ENCODE measurements at places on chromosomes 4 and X.

GRCh38 chr4:110751986-110752385 lies 129.1 kb upstream of the PITX2 start:
- no peak for DNase-seq

- DNase-seq = no peak
Observed at GRCh38 chr4:132269303-132269990, 879.6 kb upstream of the PCDH10 start.

GRCh38 chr4:145099653-145100052 lies 1.5 kb downstream of the ABCE1 start:
- no peak for DNase-seq

GRCh38 chrX:47643926-47644325 lies 6.4 kb downstream of the ELK1 start:
- DNase-seq = no peak

- DNase-seq = no peak
Observed at GRCh38 chr4:62028745-62029144, 828.6 kb downstream of the ADGRL3 start.

GRCh38 chr4:184649971-184650855 lies 675 bp downstream of the PRIMPOL start:
- DNase-seq = no peak

GRCh38 chr4:140609548-140610425 lies 41.0 kb upstream of the UCP1 start:
- DNase-seq = peak; percentile 31

GRCh38 chr4:183561905-183562304 lies 57.0 kb downstream of the ING2 start:
- no peak for DNase-seq

GRCh38 chr4:22077571-22077970 lies 129.0 kb upstream of the KCNIP4 start:
- no peak for DNase-seq

DNA sequence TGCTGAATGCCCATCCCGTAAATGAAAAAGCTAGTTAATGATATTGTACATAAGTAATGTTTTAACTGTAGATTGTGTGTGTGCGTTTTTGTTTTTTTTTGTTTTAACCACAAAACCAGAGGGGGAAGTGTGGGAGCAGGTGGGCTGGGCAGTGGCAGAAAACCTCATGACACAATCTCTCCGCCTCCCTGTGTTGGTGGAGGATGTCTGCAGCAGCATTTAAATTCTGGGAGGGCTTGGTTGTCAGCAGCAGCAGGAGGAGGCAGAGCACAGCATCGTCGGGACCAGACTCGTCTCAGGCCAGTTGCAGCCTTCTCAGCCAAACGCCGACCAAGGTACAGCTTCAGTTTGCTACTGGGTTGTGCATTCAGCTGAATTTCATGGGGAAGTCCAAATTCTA lies at the start of gene SPP1:
TSS of gene SPP1 (plus strand) at position 249 of the 400 bp plus-strand sequence. CDS start 1,182 bp downstream, outside the sequence.
- DNase-seq = no peak

DNA sequence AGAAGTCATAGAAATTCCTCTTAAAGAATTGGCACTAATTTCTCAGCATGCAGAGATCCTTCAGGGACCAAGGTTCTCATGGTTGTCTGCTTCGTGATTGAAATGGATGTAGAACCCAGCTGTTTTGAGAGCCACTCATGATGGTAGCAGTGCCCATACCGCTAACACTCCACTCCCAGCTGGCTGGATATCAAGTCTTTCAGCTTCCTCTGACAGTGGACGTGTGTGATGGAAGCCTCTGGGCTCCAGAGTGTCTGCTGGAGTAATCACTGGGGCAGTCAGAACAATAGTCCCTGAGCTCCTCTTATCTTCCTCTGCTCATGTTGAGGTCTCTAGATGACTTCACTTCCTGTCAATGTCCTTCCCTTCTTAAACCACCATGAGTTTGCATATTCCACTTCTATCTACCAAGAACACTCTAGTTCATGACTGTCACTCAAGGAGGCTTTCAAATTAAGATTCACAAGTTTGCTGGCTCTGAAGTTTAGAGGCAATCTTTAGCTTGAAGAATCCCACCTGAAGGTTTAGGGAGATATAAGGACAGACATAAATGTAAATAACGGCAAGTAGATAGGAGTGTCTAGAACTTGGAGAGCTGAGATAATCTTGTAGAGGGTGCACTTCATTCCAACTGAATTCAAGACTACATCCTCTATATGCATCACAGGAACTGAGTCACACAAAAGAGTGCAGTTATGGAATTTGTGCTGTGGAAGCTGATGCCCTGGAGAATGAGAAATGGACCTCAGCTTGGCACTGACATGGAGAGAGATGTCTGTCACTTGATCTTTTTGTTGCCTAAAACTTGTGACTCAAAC lies 64.5 kb upstream of the WDR1 start:
- no peak for DNase-seq

DNA sequence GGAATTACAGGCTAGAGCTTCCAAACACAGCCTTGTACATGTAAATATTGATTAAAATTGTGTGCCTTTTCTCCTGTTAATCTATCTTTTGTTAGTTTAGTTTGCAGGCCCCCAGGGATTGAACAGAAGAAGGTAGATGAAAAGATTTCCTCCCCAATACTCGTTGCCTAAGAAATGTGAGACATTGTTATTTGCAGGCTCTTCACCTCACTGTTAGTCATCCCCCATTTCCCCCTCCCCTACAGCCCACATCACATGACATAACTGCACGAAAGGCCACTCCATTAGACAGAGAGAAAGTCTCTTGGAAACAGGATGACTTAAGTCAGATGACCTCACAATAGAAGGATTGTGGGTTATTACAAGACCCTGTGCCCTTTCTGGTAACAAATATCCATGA lies 13.3 kb upstream of the MID1 start:
- DNase-seq = no peak

DNA sequence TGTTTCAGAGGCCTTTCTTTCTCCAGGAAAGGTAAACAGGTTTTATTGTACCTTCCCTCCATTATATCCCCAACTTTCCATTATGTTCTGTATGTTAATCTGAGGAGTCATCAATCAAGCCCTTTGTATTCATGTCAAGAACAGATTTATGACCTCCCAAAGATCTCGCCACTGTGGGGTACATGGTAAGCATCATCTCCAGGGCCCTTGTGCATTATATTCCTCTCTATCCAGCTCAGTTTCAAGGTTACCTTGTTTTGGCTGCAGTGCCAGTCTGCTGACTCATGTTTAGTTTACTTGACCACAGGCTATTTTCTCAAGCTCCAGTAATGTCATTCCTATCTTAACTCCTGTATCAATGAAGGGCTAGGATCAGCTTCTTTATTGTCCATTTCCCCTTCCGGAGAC lies 125.1 kb upstream of the FRMPD4 start:
- DNase-seq = no peak

DNA sequence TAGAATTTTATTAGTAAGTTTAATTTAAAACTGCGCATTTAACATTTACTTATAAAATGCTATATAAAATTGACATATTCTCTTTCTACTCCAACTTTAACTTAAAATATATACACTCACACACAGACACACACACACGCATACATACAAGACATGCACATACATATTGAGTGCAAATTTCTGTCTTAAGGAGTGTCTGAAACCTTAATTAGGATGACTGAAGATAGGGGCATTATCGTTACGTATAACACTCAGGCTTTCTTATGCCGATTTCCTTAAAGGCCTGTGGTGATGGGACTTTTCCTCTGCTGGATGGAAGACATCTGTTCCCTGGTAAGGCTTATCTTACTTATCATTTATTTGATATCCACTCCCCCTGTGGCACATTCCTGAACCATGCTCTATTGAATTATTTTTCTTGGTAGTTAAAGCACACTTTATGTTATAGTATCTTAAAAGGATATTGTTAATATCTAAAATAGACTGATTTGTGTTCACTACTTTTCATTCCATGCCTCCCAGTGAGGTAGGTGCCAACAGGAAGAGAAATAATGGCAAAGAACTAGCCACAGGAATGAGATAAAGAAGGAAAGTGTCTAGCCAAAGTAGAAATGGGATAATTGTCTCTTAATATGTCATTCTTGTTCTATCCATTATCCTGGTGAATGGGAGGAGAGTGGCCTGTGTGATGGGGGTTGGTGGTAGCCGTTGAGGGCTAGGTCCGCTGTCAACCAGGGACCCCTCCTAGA lies 92.9 kb upstream of the GPRIN3 start:
- no peak for DNase-seq

DNA sequence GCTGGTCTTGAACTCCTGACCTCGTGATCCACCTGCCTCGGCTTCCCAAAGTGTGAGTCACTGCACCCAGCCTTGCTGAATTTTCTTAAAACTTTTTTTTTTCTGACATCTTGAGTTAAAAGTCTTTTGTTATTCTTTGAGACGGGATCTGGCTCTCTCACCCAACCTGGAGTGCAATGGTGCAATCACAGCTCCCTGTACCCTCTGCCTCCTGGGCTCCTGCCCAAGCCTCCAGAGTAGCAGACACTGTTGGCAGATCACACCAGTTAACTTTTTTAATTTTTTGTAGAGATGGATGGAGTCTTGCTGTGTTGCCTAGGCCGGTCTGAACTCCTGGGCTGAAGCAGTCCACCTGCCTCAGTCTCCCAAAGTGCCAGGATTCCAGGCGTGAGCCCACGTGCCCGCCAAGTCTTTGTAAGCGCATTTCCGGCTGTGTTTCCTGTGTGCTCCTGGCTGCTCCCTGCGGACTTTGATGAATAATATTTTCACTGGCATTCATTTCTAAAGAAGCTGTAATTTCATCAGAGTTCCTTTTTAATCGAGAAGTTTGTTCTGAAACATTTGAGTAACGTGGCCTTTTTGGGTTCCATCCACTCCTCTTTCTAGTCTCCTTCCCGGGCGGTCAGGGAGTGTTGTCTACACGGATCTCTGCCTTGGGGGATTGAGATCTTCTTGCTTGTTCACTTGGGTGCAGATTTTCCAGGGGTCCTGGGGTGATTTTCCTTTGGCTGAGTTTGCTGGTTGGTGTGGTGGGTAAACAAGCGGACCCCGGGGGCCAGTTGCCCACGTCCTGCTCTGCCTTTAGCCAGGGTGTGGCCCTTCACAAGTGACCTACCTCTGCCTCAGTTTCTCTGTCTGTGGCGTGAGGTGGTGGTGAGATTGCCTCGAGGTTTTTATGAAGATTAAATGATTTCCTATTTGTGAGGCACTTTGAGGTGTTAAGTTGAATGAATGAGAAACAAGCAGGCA lies 44.4 kb downstream of the PCGF3 start:
- no peak for DNase-seq

- no peak for DNase-seq
Observed at GRCh38 chrX:39682778-39683177, 415.0 kb downstream of the BCOR start.

- DNase-seq = no peak
Observed at GRCh38 chr4:188396037-188396436, 256.8 kb downstream of the TRIML1 start.

DNA sequence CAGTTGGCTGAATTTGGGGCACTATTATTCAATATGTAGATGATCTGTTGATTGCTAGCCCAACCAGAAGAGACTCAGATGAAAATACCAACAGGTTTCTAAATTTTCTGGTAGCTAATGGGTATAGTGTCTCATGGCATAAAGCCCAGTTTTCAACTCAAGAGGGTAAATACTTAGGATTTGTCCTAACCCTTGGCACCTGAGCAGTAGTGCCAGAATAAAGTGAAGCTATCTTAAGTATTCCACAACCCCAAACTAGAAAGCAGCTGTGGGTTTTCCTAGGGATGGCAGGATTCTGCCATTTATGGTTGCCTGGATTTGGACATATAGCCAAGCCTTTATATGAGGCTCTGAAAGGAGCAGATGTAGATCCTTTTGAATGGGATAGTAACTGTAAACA lies 119.0 kb downstream of the AGTR2 start:
- no peak for DNase-seq

GRCh38 chr4:104494185-104494584 lies 509 bp downstream of the CXXC4 start:
- DNase-seq = no peak

DNA sequence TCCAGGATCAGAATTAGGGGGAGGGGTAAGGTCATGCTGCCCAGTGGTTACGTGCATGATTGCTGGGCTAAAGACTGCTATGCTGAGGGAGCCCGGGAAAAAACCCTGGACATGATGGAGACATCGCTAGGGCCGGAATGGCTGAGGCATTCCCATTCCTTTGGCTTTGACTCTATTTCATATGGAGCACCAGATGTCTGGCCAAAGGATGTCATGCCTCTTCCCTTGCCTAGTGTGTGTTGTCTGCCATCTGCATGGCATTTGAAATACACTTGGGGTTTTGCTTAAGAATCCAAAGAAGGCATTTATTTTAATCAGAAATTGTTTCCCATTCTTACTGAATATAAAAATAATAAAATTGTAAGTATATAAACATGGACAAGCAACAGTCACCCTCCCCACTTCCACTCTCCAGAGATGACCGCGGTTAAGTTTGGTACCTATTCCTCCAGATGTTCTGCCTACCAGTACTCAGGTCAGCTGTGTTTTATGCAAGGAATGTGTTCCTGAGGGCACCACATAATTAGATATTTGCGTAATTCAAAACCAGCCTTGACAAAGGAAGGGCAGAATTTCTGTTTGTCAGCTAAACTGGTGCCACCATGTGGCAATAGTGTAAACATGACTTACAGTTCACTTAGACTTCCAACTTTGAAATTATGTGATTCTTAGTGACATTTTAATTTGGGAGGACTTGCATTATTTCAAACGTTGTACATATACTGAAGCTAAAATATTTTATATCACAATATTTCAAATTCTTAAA lies 105.9 kb downstream of the CT47B1 start:
- no peak for DNase-seq

DNA sequence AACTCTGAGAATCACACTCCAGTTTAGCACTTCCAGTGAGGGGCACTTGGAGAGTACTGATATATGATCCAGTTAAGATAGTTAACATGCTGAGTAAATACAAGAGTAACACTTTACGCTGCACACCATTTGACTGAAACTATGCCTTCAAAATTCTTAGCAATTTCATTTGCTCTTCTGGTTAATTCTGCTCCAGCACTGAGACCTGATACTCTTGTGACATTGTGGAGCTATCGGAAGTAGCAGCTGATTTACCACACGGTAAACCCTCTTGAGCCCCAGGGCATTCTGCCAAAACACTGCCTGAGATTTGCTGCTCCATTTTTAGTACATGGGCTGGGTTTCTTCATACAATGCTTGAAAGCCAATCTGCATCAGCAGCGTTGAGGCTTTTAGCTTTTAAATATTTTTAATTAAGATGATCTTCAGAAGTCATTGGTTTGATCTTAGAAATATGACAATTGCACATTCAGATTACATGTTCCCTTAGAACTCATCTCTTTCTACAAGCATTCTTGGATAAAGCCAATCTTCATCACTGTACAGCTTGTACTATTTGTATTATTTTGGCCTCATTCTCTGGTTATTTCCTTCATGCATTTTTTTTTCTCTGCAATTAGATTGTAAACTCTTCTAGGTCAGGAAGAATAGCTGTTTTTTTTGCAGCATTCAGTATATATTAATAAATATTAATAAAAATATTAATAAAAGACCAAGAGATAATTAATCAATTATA lies 67.8 kb upstream of the ETNPPL start:
- no peak for DNase-seq

DNA sequence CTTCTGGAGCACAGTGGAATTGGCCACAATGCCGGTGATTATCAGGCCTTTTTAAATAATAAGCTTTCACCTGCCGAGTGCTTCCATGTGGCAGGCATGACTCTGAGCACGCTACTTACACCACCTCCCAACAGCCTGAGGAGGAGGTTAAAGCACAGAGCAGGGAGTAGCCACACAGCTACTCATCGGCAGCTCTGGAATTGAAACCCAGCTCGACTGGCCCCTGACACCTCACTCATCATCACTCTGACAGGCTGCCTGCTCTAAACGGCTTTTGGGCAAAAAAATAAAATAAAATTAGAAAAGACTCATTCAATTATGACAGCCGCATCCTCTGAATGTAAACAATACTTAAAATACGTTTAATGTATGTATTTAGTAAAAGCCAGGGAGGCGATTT lies 326.4 kb upstream of the NOCT start:
- DNase-seq = no peak
